Head of caudate nucleus (tissue), 42 donors: ENCODE measurements at places on chromosomes 7 and 10.

- DNase-seq = no peak
These were observed 12.7 kb downstream of the SLC29A3 start for GRCh38 chr10:71331736-71332135.

DNA sequence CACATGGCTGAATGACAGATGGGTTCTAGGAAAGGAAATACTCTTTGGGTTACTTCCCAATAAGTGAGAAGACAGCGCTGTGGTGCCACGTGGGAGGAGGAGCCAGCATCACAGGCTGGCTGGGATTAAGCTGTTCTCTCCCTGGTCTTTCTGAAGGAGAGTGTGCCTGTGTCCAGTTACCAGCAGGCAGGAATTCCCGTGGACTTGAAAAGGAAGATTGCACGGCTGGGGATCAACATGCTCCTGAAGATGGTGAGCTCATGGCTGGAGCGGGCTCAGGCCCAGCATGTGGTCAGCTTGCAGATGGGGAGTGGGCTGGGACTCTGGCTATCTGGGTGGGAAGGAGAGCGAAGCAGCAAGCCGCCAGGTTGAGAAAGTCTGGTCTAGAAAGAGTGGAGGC, 8.1 kb downstream of the ADCK2 start:
- DNase-seq = no peak

- no peak for DNase-seq
These were observed 15.8 kb downstream of the MET start for GRCh38 chr7:116687801-116688201.

DNA sequence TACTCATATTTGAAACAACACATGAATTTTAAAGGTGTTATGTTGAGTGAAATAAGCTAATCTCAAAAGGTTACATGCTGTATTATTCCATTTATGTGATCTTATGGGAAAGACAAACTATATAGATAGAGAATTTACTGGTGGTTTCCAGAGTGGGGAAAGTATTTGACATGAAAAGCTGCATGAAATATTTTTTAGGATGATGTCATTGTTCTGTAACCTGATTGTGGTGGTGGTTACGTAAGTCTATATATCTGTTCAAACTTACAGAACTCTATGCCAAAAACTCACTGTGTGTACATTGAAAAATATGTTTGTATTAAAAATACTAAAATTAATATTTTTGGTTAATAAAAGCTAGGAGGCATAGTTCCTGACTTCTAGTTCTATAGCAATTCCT, 453.0 kb downstream of the SORCS3 start:
- no peak for DNase-seq

DNA sequence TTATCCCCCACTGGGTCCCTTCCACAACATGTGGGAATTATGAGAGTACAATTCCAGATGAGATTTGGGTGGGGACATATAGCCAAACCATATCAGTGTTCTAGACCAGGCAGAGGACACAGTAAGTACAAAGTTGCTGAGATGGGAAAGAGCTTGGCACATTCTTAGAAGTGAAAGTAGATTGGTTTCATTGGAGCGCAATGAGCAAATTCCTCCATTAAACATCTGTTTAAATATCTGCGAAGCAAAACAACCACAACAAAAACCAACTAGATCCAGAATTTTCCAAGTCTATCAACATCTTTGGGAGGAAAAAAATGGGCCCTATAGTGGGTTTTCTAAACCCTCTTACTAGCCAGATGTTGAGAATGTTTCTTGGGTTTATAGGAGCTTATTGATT, 80.0 kb upstream of the STEAP1B start:
- DNase-seq = no peak

GRCh38 chr10:91043173-91043910, 122.5 kb upstream of the ANKRD1 start:
- no peak for DNase-seq

DNA sequence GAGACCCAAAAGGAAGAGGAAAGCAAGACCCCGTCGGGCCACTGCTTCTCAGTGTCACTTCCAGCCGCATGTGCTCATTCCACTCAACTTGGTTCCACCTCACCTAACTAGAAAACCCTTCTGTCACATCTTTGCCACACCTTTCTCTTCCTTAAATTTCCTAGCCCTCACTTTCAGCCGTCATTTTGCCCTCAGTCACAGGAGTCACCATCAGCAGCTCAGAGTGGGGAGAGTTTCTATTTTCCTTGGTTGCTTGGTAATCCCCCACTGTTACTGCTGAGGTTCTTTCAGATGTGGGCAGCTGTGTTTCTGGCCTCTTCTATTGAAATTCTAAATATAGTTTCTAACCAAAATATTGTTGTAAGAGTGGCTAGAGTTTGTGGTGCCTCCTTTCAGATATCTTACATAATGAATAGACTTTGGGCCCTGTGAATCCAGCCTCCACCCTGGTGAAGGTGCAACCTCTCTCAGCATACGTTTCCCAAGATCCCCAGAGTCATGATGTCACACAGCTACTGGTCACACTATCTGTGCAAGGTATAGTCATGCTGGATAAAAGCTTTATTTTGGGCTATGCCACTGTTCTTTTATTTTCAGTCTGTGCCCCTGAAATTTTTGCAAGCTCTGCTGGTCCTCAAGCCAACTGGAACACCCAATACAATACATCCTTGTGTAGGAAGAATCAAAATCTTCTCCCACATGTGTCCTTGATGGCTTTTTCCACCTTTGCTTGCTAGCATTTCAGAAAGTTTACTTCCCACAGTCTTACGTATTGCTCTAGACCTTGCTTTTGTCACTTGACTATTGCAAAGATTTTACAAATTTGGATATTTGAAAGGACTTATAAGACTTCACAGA, 9.2 kb downstream of the AGBL3 start:
- no peak for DNase-seq

DNA sequence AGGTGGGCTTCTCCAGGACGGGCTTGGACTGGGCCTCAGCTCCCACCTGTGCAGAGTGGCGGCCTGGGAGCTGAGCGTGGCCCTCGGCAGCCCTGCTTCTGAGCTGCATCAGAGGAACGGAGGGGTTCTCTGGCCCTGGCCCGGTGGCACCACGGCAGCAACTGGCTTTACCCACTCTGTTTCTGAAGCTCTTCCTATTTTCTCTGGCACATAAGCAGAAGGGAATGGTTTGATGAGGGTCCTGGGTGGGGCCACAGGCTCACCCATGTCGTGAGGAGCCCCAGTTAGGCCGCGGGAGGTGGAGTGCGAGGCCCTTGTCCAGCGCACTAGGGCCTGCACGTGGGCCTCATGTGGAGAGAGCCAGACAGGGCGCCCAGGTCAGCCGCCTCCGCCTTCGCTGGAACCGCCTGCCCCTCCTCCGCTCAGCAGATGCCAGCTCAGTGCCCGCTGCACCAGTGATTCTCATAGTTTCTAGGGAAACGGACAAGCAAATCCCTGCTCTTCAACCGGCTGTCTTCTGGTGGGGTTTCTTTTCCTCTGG, 284.0 kb downstream of the CELF2 start:
- no peak for DNase-seq

- no peak for DNase-seq
These were observed 34.2 kb downstream of the PUS7 start for GRCh38 chr7:105487579-105488571.

- DNase-seq = peak; percentile 75
These were observed 4.0 kb upstream of the HECW1 start for GRCh38 chr7:43108255-43109011.

DNA sequence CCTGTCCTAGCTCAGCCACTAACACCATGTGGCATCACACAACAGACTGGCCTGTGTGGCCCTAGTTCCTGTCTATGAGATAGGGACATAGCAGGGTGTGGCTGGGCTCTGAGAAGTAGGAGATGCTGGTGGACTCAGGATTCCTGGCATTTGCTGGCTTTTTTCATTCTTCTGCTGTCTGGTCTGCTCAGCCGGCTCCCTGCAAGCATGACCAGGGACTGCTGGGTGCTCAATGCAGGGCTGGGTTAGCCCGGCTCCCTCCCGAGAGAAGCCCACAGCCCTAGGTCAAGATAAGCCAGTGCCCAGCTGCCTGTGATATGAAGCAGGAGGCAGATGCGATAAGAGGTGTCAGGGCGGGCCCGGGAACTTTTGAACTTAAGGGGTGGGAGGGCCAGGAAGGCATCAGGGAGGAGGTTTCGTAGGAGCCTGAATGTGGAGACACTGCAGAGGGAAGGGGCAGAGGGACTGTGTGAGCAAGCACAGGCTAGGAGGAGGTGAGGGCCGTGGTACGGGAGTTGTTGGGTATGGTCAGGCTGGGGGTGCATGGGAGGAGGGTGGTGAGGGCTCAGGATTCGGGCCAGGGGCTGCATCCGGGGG, 3.5 kb downstream of the AQP1 start:
- DNase-seq = no peak

DNA sequence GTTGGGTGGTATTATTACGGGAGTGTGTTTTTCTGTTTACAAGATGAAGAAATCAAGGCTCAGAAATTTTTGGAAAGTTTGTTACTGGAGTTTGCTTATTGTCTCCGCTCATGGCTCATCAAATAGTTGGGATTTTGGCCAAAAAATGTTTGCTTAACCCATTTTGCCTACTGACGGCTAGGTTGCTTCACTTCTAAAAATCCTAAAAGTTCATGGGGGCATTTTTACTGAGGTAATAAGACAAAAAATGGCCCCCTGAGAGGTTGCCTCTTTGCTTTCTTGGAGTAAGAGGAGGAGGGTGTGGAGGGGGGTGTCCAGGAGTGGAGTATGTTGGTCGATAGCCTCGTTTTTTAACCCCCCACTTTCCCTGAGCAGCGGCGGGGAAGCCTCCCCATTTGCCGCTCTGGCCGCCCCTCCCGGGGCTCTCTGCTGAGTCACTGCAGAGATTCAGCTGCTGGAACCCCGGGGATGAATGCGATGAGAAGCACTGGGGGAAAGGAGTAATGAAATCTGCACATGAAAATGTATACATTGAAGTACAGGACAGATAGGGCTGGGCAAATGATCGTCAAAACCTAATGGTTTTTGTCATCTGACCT, 1.5 kb downstream of the MEST start:
- DNase-seq = no peak

- DNase-seq = no peak
These were observed 2.0 kb downstream of the REPIN1 start for GRCh38 chr7:150370612-150371071.

GRCh38 chr10:120451968-120452367, 5.1 kb upstream of the PLPP4 start:
- DNase-seq = no peak

GRCh38 chr7:4178416-4178815, 503.7 kb upstream of the FOXK1 start:
- no peak for DNase-seq

DNA sequence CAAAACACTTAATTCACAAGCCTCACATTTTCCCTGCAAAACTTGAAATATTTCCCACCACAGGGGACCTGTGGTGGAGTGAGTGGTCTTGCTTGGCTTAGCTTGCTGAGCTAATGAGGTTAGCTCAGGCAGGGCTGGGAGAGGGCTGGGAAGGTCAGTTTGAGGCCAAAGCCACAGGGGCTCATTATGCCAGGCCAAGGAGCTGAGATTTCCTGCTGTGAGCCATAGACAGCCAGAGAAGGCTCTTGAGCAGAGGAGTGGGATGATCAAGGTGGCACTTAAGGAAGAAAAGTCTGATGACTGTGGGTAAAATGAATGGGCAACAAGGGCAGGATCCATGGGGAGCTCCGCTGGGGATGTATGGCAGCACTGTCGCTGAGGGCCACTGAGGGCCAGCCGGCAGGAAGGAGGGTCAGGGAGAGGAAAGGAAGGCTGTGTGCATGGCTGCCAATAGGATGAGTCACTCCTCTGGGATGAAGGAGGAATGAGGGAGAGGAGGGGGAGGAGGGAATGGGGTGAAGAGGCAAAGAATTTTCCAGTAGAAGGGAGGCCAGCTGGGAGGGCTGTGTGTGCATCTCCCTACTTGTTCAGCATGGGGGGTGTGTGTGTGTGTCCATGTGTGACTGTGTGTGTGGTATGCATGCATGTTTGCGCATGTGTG, 18.7 kb upstream of the ZNF488 start:
- DNase-seq = no peak

DNA sequence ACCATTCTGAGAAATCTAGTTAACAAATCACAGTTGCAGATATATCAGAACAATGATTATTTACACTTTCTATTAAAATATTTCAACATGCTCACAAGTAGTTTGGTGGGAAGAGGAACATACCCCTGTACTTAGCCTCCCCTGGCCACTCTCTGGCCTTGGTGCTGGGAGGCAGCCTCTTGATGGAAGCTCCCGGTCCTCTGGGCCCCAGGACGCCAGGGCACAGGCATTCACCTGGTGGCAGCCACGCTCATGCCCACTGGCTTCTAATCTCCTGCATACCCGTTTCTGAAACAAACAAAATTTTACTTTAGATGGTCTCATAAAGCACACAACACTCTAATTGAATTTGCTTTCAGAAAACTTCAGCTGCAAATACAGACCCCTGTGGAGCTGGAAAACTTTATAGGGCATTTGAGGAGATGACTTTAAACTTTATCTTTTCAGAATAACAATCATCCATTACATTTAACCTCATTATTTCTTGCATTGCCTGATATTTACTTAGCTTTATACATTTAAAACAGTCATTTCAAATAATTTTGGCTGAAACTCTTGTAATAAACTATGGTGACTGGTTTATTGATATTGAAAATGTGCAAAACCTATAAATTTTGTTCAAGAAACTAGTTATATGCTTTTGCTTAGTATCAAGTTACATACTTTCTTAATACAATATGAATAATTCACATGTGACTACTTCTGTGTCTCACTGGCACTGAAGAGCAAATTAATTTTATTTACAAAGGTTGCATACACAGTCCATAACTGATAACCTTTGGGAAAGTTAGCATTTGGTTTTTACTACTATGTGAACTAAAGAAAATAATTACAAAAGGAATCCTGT, 30.8 kb downstream of the C10orf143 start:
- DNase-seq = no peak

- DNase-seq = no peak
These were observed 3.7 kb upstream of the STK32C start for GRCh38 chr10:132311338-132311939.

GRCh38 chr10:18955061-18955460, 93.5 kb upstream of the MALRD1 start:
- no peak for DNase-seq

GRCh38 chr10:127933271-127933670, 26.4 kb downstream of the PTPRE start:
- DNase-seq = no peak

- DNase-seq = no peak
These were observed 35.7 kb downstream of the SMNDC1 start for GRCh38 chr10:110268971-110269370.
